Activated CD4-positive, alpha-beta T cell treated with anti-CD3 and anti-CD28 coated beads for 36 hours (primary cell): ENCODE measurements at places on chromosomes 11 and 22. TPM values are rescaled to one million over a fixed set of nuclear protein-coding genes. Genes with fewer than 3 reads are reported as not detected.
A peak's percentile ranks its signal among the peaks of the same experiment; 100 is the strongest.

The FOLH1 gene
- total RNA-seq: not detected

DNA sequence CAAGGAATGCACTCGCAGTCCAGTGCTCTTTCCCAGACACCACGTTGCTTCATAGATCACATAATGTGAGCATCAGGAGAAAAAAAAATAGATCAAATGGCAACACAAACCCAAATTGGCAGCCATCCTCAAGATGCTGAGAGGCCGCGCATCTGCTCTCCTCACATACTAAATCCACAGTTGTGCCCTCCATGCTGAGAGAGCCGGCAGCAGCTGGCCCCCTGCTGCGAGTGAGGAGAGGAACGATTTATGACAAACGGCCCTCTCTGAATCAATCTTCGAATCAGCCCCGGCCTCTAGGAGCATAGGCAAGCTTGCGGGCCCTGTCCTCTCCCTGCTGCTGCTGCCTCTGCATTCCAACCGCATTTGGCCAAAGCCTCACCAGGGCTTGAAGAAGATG lies 159.9 kb upstream of the TENM4 start:
- DNase-seq: no peak

The AGBL2 gene
- 3.5 TPM for total RNA-seq

GRCh38 chr22:32574958-32575910 lies 100.6 kb downstream of the FBXO7 start:
- no peak for DNase-seq

DNA sequence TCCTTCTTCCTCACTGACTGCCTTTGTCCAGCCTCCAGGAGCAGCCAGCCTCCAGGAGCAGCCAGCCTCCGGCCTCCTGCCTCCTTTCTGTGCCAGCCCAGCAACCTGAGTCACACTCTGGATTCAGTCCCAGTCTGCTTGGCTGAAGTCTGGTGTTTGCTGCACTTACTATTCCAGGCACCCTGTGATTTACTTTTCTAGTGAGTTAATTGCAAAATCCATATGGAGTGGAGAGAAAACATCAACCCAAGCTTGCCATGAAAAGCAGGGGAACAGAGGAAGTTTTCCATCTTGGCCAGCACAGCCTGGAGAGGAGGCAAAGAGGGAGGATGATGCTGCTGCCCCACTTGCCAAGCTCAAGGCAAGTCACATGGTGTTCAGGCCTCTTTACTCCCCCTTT lies 400.5 kb downstream of the TENM4 start:
- DNase-seq: no peak

- no peak for DNase-seq
These were observed 15.6 kb upstream of the WDR74 start for GRCh38 chr11:62854825-62855570.

The OR8G1 gene
- total RNA-seq: not detected

DNA sequence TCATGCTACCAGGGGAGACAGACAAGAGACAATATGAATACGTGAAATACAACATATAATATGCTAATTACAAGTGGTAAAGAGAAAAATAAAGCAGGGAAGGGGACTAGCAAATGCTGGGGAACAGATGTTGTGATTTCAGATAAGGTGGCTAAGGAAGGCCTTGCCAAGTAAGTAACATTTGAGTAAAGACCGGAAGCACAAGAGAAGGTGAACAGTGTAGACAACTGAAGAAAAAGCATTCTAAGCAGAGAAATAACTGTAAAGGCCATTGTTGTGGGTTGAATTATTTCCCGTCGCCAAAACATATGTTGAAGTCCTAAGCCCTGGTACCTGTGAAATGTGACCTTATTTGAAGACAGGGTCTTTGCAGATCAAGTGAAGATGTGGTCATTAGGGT lies 63.7 kb upstream of the EED start:
- no peak for DNase-seq

GRCh38 chr11:19614370-19614940 lies 98.2 kb upstream of the NAV2 start:
- DNase-seq: no peak

The SLC25A45 gene
- 13.2 TPM for total RNA-seq

The APOA1 gene
- not detected for total RNA-seq

DNA sequence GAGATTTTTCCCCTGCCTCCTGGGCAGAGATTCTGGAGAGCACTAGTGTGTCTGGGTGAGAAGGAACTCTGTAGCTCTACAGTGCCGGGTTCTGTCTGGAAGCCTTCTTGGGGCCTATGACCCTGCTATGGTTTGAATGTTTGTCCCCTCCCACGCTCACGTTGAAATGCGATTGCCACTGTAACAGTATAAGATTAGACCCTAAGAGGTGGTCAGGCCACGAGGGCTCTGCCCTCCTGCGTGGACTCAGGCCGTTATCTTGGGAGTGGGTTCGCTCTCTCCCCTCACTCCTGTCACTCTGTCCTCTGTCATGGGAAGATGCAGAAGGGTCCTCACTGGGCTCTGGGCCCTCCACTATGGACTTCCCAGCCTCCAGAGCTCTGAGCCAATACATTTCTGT lies 3.5 kb downstream of the AP5B1 start:
- DNase-seq: no peak

The TRIM51 gene
- total RNA-seq: not detected

The GLYAT gene
- not detected for total RNA-seq

The LRRN4CL gene
- 0.16 TPM for total RNA-seq

DNA sequence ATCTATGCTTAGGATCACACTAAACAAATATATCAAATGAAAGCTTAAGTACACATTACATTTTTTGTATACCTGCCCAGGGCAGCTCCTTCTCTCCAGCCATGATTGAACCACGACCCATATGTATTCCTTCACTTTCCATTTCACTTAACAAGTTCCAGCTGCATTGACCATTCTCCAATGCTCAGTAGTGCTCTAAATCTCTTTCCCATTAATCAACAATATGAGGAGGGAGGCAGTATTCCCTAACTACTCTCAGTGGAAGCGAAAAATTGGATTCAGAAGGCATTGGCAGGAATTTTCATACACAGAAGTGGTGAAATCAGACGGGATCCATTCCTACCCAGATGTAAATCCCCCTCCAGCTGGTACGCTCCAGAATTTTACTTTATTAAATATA lies 372.0 kb upstream of the LUZP2 start:
- DNase-seq: no peak

DNA sequence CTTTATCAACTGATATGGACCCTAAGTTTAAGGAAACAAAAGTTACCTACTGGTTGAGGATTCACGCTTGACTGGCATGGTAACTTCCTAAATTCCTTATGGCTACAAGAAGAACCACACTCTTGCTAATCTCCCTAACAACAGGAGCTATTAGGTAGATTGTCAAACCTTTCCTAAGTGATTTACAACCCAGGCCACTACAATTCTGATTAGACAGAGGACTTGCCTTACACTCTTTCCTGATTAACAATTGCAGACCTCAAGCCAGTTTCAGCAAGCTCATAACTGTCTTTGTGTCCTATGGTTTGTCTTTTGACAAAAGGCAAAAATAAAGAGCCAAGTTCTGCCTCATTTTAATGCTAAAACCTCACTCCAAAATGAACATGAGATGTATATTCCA lies 16.3 kb downstream of the OR52K2 start:
- DNase-seq: no peak

The IL18BP gene
- 10.2 TPM for total RNA-seq

The GPR83 gene
- total RNA-seq: 0.07 TPM

The OR2AG1 gene
- not detected for total RNA-seq

- DNase-seq: no peak
These were observed 19.3 kb upstream of the SHISAL1 start for GRCh38 chr22:44331881-44332714.

- no peak for DNase-seq
These were observed 61.9 kb downstream of the C11orf58 start for GRCh38 chr11:16800382-16800781.

The GNAZ gene
- 1.5 TPM for total RNA-seq

DNA sequence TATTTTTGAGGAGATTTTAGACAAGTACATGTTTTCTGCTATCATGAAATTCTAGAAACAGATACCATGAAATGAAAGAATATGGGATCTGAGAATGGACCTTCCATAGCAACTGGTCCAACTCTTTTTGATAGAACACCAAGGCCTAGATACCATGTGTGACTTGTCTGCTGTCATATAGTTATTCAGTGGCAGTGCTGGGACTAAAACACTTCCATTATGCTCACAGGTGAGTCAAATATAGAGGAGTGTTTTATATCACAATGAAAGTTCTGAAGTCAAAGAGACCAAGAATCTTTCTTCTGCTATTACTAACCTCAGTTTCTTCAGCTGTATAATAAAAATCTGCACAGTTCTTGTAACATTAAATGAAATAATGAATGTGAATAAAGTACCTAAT lies 276.9 kb downstream of the DCDC1 start:
- DNase-seq: no peak

DNA sequence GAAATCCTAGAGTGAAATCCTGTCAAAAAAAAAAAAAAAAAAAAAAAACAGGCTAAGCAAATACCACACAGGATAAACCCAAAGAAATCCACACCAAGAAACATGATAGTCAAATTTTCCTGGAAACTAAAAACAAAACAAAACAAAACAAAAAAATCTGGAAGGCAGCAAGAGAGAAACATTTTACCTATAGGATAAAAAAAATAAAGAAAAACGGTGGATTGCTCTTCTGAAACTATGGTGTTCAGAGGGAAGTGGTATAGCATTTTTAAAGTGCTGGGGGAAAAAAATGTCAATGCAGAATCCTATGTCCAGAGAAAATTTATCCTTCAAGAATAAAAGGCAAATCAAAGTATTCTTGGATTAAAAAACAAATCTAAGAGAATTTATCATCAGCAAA lies 41.6 kb upstream of the CBX7 start:
- no peak for DNase-seq

The C22orf31 gene
- total RNA-seq: not detected

The ALDH3B2 gene
- not detected for total RNA-seq

GRCh38 chr11:405323-405953 lies 9.4 kb downstream of the SIGIRR start:
- DNase-seq: no peak

DNA sequence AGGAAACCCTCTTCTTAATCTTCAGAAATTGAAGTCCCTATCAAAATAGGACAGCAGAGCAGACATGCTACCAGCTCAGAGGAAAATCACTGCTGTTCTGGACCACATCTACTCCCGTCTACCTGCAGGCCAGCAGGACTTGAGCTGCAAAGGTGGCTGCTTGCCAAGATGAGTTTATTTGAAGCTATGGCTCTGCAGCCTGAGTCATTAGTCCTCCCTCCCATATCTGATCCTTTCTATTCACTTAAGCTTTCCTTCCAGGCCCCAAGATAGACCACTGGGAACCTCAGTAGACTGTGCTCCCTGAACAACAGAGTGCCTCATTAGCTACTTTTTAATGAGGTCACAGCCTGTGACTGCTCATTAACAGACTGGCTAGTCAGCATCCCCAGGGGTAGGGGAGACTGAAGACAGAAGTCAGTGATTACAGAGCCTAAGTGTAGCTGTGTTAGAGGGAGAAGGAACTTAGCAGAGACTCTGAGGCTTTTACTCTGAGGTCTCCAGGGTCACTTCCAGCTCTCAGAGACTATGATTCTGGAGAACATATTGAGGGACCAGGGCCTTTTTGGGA lies 6.8 kb upstream of the OR10A2 start:
- no peak for DNase-seq

- DNase-seq: peak; percentile 51
These were observed 859 bp upstream of the FGF19 start for GRCh38 chr11:69704508-69705253.

DNA sequence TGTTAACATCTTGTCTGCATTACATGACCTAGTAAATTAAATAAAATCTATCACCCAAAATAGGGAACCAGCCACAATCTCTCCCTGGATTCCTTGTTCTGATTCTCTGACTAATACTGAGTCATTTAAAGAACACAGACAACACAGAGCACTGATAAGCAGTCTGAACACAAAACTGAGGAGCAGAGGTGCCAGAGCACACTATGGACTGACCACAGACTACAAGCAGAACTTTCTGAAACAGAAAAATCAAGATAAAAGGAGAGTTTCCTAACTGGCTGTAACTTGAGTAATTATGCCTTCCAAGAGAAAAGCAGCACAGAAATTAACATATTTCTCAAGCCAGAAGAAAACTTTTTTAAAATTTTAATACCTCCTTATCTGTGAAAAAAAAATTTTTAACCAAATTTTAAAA lies 128.8 kb downstream of the SGSM3 start:
- DNase-seq: no peak

DNA sequence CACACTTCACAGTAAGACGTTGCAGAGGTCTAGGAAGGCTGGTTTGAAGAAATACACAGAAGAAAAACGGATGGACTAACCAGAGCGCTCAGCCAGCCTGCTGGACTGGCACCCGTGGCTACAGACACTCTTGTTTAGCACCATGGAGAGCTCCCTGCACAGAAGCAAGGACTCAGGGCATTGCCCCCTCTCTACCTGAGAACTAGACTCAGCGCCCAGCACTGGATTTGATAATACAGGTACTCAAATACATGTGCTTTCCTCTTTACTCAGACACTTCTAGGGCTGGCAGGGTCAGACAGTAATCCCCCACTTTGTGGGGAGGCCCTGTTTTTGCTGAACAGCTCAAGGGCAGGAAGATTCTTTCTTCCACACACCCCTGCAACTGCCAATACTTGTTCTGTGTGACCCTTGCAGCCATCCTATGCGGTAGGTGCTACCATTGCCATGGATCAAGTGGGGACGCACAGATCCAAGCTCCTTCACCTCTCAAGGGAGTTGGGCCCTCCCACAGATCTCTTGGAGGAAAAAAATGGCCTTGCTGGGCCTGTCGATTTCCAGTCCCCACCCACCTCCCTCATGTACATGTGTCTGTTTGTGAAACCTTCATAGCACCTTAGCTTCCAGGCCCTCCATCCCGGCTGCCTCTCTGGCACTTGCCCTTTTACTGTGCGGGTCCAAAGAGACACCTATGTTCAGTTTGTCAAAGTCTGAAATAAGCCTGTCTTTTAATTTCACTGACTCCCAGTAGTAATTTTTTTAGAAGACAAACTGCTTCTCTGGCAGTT lies 5.1 kb upstream of the P2RX6 start:
- peak; percentile 49 for DNase-seq

DNA sequence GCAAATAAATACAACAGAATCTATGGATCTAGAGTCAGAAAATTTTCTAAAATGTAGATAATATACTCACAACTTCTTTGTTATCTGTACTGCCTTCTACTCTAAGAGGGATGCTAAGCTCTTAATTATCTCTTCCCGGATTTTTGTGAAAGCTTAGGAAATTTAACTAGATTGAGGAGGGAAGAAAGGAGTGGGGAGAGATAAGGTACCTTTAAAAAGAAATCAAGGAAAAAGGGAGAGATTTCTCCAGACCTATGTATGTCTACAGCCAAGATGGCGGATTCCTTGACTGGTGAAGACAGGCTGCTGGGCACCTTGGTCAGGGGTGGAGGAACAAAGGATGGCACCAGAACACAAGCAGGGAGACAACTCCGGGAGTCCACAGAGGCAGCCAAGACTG lies 23.0 kb downstream of the ZNF280B start:
- DNase-seq: no peak

DNA sequence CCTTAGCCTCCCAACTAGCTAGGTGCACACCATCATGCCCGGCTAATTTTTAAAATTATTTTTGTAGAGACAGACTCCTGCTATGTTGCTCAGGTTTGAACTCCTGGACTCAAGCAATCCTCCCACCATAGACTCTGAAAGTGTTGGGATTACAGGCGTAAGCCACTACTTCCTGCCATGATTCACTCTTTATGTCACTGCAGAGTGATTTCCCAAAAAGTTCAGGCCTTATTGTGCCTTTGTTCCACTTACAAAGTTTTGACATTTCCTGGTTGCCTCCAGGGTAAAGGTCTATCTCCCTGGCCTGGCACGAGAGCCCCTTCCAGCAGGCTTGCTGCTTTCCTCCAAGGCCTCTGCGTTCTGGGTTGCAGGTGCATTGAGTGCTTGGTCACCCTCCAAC lies 44.6 kb upstream of the RIC3 start:
- no peak for DNase-seq
